Calu3 (cell line): ENCODE measurements at places on chromosomes 12 and 14. TPM values are rescaled to one million over a fixed set of nuclear protein-coding genes. Genes with fewer than 3 reads are reported as not detected.

The COPS7A gene
- total RNA-seq, result 47.3 and 55.3 TPM in 2 replicates

The SRSF9 gene
- total RNA-seq, result 284 and 292 TPM in 2 replicates

The NFATC4 gene
- total RNA-seq, result 10.7 and 12.8 TPM in 2 replicates

The ZNF219 gene
- 18.5 and 20.3 TPM in 2 replicates for total RNA-seq

The IQSEC3 gene
- 0.42 TPM in 1 of 2 replicates, not detected in the other for total RNA-seq

The MMP14 gene
- 7.8 and 10.5 TPM in 2 replicates for total RNA-seq

The IAPP gene
- not detected in 2 replicates for total RNA-seq

The VWF gene
- not detected in 2 replicates for total RNA-seq

The NRL gene
- total RNA-seq, result 1.8 and 2.3 TPM in 2 replicates

The KERA gene
- not detected in 2 replicates for total RNA-seq

The NYNRIN gene
- 7.5 and 8.4 TPM in 2 replicates for total RNA-seq

The RD3L gene
- not detected in 2 replicates for total RNA-seq

The OASL gene
- 73.7 and 231 TPM in 2 replicates for total RNA-seq

The LGR5 gene
- total RNA-seq, result 0.09 and 0.10 TPM in 2 replicates
